Vagina (tissue), 2 donors: ENCODE measurements at places on chromosomes 12 and 14.

DNA sequence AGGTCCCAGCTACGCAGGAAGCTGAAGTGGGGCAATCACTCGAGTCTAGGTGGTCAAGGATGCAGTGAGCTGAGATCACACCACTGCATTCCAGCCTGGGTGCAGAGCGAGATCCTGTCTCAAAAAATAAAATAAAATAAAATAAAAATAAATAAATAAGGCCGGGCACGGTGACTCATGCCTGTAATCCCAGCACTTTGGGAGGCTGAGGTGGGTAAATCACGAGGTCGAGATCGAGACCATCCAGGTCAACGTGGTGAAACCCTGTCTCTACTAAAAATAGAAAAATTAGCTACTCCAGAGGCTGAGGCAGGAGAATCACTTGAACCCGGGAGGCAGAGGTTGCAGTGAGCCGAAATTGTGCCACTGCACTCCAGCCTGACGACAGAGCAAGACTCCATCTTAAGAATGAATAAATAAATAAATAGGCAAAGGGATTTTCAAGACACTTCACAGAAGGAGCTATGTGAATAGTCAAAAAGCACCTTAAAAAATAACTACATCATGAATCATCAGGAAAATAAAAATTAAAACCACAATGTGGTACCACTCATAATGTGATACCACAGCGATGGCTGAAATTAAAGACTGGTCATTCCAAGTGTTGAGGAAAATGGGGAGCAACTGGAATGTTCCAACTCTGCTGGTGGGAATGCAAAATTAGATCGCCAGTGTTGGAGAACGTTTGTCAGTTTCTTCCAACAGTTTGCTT lies 92.9 kb upstream of the TBX3 start:
- DNase-seq = no peak

DNA sequence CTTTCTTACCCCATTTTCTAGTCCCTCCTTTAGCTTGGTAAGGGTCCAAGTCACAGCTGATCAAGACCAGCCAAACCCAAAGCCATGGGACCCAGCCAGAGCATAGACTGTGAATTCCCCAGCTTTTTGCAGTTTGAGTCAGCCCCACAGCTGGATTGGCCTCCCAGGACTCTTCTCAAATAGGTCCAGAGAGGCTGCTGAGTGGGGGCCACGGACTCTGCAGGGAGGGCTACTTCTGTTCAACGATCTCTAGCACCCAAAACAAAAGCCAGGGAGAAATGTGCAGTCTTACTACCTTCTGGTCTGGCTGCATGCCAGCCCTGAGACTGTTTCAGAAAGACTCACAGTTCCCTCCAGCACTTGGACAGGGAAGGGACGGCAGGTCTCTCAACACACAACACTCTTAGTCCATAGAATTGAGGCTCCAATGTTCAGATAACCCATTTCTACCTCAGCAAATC lies 1.6 kb downstream of the VDR start:
- DNase-seq = no peak

GRCh38 chr12:88921890-88922532 lies 341.7 kb upstream of the KITLG start:
- DNase-seq = no peak

- DNase-seq = no peak
Measured at GRCh38 chr12:29714966-29715365, 68.8 kb downstream of the TMTC1 start.

- DNase-seq = no peak
Measured at GRCh38 chr12:13336216-13336615, 139.7 kb downstream of the EMP1 start.

- DNase-seq = no peak
Measured at GRCh38 chr12:59657266-59657665, 61.4 kb downstream of the SLC16A7 start.

- DNase-seq = no peak
Measured at GRCh38 chr12:27463511-27464219, 17.1 kb downstream of the SMCO2 start.

DNA sequence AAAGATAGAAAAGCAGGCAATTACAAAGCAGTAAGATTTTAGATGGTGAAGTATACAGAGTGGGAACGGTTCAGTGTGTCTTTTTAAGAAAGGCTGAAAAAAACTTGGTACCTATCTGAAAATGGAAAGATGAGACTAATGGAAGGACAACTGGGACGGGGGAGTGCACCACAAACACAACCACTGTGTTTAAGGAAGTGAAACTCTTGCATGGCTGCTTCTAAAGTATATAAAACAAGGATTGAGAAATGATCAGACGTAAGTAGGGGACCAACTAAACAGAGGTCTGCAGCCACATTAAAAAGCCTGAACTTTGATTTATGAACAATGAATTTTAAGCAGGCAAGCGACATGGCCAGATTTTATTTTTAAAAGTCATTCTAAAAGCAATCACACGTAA lies 328.6 kb downstream of the MDGA2 start:
- DNase-seq = no peak

DNA sequence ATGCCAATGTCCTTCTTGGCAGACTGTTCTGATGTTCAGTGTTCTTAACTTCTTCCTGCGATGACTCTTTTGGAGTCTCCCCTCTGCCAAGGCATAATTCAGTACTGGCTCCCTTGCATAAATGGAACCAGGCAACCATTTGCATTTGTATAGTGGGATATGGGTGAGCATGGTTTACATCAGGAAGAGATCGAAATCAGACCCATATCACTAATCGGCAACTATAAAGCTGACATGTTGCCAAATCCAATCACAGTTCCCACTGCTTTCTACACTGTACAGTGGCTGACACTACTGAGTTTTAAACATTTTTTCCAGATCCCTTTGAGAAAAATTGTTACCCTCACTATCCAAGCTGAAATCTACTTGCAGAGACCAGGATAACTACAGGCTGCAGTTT lies 83.8 kb downstream of the KITLG start:
- DNase-seq = no peak

- no peak for DNase-seq
Measured at GRCh38 chr12:63802012-63802608, 22.4 kb downstream of the RXYLT1 start.

DNA sequence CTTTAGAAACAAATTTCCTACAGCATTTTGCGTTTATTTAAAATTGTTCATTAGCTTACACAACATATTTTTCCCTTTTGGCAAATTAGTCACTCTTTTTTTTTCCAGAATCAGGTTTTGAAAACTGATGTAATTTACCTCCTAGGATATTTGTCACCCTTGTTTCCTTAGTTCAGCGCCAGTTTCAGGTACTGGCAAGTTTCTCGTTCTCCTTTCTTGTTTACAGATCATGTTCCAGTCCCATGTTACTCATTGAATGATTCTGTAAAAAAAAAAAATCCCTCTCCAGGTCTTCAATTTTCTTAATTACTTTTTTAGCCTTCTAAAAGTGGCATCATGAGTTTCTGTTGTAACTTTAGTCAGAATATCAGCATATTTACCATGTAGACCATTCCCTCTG lies 2.7 kb downstream of the PPP4R4 start:
- no peak for DNase-seq

DNA sequence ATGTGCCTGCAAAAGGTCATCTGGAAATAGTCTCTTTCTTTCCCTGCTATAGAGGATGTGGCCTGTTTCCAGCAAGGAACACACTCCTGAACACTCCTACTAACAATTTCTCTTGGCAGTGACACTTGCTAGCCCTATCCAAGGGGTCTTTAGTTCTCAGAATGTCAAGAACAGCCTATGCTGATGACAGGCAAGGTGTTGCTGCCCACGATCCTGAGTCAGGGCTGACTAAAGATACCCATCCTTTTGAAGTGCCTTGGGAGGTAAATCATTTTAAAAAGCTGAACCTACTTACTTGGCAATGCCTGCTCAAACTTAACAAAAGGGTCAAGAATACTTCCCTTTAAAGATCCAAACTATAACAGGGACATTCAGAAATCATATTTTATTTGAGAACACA lies 1146.4 kb downstream of the VRK1 start:
- no peak for DNase-seq

DNA sequence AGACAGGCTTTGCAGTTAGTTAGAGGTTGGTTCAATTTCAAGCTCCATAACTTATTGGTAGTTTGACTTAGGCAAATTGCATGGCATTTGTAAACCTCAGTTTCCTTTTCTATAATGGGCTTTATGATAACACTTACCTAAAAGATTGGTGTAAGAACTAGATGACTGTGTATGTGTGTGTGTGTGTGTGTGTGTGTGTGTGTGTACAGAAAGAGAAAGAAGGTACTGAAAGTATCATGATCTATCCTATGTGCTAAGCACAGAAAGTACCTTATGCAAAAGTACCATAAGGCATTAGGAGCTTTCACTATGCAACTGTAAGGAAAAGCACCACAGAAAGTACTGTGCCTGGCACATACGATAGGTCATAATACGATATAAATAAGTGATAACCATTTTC lies 304.3 kb upstream of the KITLG start:
- no peak for DNase-seq

GRCh38 chr14:96635850-96636249 lies 133.7 kb downstream of the PAPOLA start:
- DNase-seq = no peak

DNA sequence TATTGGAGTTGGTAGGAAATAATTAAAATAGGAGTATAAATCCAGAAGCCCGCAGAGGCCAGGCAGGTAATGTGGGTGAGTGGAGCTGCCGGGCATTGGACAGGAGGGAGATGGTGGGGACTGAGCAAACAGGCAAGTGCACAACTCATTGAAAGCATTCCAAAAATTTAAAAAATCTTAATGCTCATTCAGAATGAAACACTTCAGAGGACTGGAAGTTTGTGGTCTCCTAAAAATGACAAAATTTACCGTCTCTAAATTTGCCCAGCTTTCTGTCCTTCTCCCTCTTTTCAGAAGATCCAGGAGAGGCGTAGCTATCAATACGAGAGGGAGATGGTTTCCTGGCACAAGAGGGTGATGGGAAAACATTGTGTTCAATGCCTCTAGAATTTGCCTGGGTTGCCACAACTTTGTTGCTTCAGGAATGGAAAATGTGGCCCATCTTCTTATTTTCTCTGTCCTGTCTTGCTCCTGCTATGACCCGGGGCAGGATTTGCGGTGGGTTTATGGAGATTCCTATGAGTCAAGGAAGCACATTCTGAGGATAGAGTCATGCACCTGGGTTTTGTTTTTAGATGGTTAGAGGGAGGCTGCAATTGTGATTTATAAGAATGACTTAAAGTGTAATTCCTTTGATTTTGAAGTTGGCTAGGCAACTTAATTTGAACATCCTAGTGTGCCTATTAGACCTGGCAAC lies 72.2 kb downstream of the BORCS5 start:
- no peak for DNase-seq

DNA sequence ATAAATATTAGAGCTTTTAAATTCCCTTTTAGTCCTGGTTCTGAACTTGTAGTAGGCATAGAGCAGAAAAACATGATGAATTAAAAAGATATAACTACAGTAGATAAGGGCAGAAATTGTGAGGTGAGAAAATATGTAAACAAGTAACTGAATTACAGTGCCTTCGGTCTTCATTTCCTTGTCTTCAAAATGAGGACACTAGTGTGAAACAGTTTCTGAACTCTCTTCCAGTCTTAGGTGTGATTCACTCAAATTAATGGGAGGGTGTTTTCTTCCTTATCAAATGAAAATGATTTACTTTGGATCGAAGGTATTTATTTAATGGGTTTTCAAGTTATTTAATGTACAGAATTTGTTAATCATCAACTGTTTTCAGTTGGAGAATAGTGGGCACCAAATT lies 1.5 kb downstream of the FGD4 start:
- no peak for DNase-seq

DNA sequence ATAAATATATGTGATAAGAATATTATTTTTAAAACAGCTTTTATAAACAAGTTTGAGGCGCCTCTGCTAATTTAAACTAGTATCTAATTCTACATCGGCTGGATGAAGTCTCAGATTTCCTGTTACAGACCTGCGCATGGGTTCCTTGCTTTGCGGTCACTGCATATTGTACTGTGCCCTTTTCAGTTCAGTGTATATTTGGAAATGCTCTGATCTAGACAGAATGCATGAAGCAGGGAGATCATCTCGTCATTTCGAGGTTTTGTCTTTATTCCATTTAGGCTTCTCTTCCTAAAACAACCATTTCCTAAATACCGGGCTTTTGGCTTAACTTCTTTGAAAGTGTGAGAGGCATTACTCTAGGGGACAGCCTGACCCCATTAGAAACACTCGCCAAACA lies 25.6 kb downstream of the CRACR2A start:
- DNase-seq = no peak

GRCh38 chr12:54027442-54027786 lies 826 bp upstream of the HOXC6 start:
- DNase-seq = no peak

- no peak for DNase-seq
Measured at GRCh38 chr14:70807898-70808415, 1.4 kb downstream of the MAP3K9 start.

- DNase-seq = no peak
Measured at GRCh38 chr12:107229827-107230226, 136.5 kb upstream of the CRY1 start.

DNA sequence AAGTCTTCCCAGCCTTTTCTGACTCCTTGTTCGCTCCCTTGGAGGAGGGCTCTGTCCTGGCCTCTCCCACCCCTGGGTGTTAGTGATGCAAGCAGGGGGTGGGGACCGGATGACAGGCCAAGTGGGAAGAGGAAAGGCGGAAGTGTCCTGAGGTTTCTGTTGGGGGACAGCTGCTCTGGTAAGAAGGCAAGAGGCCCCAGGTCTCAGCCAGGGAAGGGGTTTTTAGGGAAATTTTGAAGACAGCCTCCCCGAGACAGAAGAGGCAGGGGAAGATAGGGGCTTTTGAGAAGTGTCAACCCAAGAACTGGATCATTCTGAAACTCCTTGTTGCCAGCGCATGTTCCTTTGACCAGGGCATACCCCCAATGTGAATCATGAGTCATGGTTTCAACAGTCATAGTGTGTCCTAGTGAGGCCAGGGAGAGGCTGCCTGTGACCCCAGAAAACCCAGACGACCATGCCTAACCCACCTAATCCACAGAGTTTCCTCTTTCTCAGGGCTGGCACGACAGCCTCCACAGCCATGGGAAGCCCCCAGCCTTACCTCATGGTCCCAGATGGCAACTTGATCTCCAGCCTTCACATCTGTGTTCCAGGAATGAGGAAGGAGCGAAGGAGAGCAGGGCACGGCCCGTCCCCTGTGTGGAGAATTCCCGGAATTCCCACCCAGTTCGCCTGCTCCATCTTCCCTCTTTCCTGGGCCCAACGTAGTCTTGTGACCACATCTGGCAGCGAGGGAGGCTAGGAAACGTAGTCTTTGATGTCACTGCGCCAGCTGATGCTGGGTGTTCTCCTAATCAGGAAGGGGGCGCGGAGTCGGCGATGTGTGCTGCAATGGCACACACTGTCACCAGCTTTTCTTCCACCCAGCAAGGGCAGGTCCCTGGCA lies 4.9 kb upstream of the GPR132 start:
- no peak for DNase-seq

GRCh38 chr12:20474443-20474842 lies 106.1 kb downstream of the PDE3A start:
- DNase-seq = no peak
